CD14-positive monocyte (primary cell): ENCODE measurements at places on chromosomes 5 and 9. TPM values are rescaled to one million over a fixed set of nuclear protein-coding genes. Genes with fewer than 3 reads are reported as not detected.

DNA sequence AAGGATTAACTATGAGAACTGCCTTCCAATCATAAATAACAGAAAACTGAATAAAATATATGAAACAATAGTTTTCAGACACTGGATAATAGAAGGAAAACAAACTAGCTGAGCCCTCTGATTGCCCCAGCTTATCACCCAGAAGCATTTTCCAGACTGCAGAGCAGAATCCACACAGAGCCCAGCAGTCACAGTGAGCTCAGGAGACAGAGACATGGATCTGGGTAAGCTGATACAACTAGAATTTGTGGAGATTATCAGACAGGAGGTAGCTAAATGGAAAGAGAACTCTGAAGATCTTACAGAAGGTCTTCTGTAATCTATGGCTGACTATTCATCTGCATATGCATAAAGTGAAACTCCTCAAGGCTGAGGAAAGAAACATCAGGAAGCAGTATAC, 128.8 kb downstream of the NR2F1-AS1 start:
- H3K36me3 ChIP-seq: no peaks in the 10 kb centered on the region
- H3K4me1 ChIP-seq: no peaks in the 10 kb centered on the region
- no peak overlapping the region for H3K4me3 ChIP-seq

DNA sequence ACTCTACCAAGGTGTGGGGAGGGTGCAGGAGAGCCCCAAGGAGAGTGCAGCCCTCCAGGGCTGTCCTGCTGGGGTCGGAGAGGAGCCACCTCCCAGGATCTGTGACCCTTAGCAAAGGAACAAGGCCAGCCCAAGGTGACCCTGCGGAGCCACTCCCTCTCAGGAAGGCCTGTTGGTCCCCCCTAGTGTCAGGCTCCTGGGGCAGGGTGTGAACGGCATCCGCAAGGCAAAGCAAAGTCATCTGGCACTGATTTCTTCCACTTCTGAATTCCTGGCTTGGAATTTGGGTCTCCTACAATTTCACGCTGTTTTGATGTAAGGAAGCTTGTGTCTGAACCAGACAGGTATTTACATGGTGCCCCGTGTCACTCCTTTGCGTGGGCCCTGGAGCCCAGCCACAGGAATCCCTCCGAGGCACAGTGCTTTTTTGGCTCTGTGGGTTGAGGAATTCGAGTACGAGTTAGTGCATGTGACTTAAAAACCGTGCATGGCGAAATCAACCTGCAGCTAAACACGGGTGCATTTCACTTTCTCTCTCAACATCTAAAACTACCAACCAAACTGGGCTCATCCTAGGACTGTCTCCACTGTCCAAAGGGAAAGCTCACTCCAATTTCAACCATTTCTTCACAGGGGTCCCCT, 24.5 kb upstream of the GFPT2 start:
- DNase-seq: no peak
- H3K4me3 ChIP-seq: no peak overlapping the region
- no peaks in the 10 kb centered on the region for H3K36me3 ChIP-seq
- H3K4me1 ChIP-seq: no peaks in the 10 kb centered on the region

DNA sequence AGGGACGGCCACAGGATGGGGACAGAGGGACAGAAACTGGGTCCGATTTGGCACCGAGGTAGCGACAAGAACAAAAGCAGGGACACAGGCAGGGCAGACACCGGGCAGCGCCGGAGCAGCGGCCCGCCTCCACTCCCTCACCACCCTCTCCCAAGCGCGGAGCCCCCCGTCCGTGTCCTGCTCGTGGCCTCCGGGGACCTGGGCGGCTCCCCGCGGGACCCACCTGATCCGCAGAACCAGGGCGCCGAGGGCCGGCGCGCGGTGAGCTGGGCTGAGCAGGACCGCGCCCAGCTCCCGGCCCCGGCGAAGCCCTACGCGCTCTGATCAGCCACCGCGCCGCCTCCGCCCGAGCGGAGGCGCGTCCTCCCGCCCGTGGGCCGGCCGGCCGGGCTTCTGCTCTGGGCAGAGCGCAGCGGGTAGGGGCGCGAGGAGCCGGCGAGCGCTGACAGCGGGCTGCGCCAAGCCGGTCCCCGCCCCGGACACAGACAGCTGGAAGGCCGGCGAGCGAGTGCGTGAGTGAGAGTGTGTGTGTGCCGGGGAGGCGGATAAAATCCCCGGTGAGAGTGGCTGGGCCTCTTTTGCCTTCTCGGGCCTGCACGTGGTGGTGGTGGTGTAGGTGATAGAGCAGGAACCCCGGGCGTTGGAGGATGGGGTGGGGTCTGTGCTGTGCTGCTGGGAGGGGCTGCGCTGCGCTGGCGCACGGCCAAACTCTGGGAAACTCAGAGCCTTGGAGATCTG, at the start of gene GGTA1:
Gene GGTA1, minus strand, starts transcription at position 418 of the 738 bp plus-strand sequence. CDS start 31,922 bp downstream, outside the sequence.
- DNase-seq: peak; percentile 48
- peak within 1 kb of the TSS; percentile 93 for H3K4me3 ChIP-seq
- H3K4me1 ChIP-seq: peaks cover 66% of the 10 kb centered on the region
- peak within 1 kb of the TSS; percentile 1 for H3K27ac ChIP-seq

GRCh38 chr9:108586471-108587139, 269.2 kb downstream of the ACTL7B start:
- no peaks in the 10 kb centered on the region for H3K27me3 ChIP-seq
- H3K4me1 ChIP-seq: peaks cover 55% of the 10 kb centered on the region
- H3K4me3 ChIP-seq: no peak overlapping the region
- no peak overlapping the region for H3K27ac ChIP-seq
- peak; percentile 64 for DNase-seq

GRCh38 chr5:79753877-79754645, 64.4 kb downstream of the CMYA5 start:
- no peaks in the 10 kb centered on the region for H3K4me1 ChIP-seq
- no peak overlapping the region for H3K4me3 ChIP-seq

- no peak overlapping the region for H3K4me3 ChIP-seq
- no peak overlapping the region for H3K27ac ChIP-seq
- no peaks in the 10 kb centered on the region for H3K4me1 ChIP-seq
- H3K36me3 ChIP-seq: no peaks in the 10 kb centered on the region
Observed at GRCh38 chr9:14962193-14962882, 52.1 kb upstream of the FREM1 start.

GRCh38 chr5:115930630-115931337, 31.5 kb upstream of the LVRN start:
- no peaks in the 10 kb centered on the region for H3K27me3 ChIP-seq
- H3K27ac ChIP-seq: no peak overlapping the region
- no peak overlapping the region for H3K4me3 ChIP-seq
- no peak for DNase-seq
- H3K4me1 ChIP-seq: no peaks in the 10 kb centered on the region
- no peaks in the 10 kb centered on the region for H3K36me3 ChIP-seq

GRCh38 chr5:153470736-153471135, 19.7 kb upstream of the GRIA1 start:
- H3K27ac ChIP-seq: no peak overlapping the region
- no peak overlapping the region for H3K4me3 ChIP-seq
- DNase-seq: no peak
- no peaks in the 10 kb centered on the region for H3K4me1 ChIP-seq
- no peaks in the 10 kb centered on the region for H3K27me3 ChIP-seq
- H3K36me3 ChIP-seq: no peaks in the 10 kb centered on the region

TAF11L7 gene
- not detected in 2 replicates for polyA plus RNA-seq

WDR31 gene
- 0.04 and 0.05 TPM in 2 replicates for polyA plus RNA-seq

SARDH gene
- not detected in 2 replicates for polyA plus RNA-seq

NUDT12 gene
- polyA plus RNA-seq: 0.28 and 1.1 TPM in 2 replicates
